ENCODE measurements at places on chromosomes 2 and 18. TPM values are rescaled to one million over a fixed set of nuclear protein-coding genes. Genes with fewer than 3 reads are reported as not detected.

Gene ZNF396
- 0.92 TPM for total RNA-seq

Gene TDRD15
- not detected for total RNA-seq

Gene MYO7B
- total RNA-seq = 0.88 TPM

Gene BMP10
- total RNA-seq = not detected

Gene LINC00305
- not detected for total RNA-seq

Gene IL1B
- total RNA-seq = not detected

Gene MC5R
- not detected for total RNA-seq

Gene EDAR
- 0.16 TPM for total RNA-seq

- no peak for DNase-seq
These were observed 52.0 kb downstream of the SLC4A5 start for GRCh38 chr2:74291218-74291544.

- no peak for DNase-seq
These were observed 1472.3 kb upstream of the CELF4 start for GRCh38 chr18:39037925-39038324.

DNA sequence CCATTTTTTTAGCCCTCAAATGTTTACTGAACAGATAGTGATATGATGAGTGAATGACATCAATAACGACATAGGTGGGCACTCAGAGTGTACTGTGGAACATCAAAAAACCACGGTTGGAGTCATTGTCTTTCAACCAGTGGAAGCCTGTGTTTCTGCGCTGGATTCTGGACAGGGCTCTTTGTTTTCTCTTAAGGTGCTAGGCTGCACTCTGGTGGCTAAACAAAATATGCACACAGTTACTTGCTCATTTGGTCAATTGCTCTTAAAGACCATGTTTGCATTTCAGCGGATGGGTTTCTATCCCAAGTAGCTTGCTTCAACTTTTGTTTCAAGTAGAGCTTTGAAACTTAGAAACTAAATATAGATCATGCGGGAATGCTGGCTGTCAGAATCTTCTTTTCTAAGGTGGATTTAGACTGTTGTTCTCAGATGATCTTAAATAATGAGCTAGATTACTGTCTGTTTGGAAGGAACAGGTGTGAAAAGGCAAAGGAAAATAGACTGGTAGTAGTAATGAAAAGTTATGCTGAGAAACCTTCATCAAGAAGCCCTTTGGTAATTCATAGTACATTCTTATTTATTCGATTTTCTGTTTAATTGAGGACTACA, 48.5 kb upstream of the LYPD6B start:
- peak; percentile 23 for DNase-seq

DNA sequence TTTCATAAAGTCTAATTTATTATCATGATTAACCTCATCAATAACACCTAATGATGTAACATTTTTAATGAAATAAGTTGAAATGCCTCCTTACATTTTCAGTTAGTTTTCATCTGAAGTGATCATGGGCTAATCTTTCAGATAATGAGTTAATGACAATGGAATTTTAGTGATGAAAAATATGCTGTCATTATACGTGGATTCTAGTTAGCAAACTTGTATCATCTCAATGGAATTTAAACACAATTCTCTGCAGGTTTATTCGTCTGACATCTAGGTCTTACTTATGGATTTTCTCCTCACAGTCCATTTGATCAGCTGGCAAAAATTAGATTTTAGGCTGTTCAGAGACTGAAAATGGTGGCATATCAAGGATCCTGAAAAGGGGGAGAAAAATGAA, 885.0 kb downstream of the SLC4A3 start:
- no peak for DNase-seq

- no peak for DNase-seq
These were observed 193.3 kb downstream of the RNF152 start for GRCh38 chr18:61699397-61700110.

DNA sequence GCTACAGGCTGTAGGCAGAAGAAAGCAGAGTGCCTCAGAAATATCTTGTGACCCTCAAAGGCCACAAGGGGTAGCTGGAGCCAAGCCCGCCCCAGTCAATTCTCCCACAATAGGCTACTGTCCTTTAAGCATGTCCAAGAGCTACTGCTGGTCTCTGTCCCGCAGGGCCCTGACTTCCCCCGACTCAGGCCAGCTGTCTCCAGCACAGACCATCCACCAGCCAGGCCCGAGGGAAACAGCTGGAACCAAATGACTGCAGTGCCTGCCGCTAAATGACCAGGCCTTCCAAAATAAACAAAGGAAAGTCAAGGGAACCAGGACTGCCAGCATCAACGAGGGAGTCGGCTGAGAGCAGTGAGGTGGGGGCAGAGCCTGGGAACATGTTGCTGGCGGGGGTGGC, 36.7 kb downstream of the MCFD2 start:
- no peak for DNase-seq

DNA sequence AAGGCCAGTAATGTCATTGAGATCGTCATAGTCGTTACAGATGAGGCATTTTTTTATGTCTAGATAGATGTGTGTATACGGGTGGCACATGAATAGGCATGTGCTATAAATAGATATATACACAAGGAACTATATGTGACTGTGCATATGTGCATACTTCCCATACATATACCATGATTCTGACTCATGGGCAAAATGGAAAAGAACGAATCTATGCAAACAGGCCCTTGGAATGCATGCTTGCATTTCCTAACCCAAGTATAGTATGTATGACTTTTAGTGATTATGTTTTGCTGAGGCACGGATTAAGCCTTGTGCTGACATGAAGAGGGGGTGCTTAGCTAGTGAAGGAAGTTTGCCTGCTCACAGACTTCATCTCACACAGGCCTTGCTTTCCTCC, 111.7 kb downstream of the BCL11A start:
- no peak for DNase-seq

DNA sequence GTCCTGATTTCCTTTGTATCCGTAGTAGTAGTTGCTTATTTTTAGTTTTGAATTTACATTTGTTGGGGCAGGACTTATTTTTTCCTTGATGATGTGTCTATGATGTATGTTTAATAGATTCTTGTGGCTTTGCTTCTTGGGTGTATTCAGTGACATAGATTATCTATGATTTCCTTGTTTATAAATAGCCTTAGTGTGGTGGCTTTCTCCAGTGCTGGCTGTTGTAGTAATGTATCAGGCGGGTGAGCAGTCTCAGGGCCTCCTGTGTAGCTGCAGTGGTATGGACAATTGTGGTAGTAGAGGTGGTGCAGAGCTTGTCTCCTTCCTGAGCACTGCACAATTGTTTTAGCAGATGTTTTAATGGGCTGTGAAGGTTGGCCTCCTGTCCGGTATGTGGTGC, 60.5 kb downstream of the SMCHD1 start:
- no peak for DNase-seq

- no peak for DNase-seq
These were observed 6.8 kb downstream of the TFPI start for GRCh38 chr2:187547353-187547979.

GRCh38 chr2:26080356-26080755, 46.5 kb downstream of the RAB10 start:
- no peak for DNase-seq

DNA sequence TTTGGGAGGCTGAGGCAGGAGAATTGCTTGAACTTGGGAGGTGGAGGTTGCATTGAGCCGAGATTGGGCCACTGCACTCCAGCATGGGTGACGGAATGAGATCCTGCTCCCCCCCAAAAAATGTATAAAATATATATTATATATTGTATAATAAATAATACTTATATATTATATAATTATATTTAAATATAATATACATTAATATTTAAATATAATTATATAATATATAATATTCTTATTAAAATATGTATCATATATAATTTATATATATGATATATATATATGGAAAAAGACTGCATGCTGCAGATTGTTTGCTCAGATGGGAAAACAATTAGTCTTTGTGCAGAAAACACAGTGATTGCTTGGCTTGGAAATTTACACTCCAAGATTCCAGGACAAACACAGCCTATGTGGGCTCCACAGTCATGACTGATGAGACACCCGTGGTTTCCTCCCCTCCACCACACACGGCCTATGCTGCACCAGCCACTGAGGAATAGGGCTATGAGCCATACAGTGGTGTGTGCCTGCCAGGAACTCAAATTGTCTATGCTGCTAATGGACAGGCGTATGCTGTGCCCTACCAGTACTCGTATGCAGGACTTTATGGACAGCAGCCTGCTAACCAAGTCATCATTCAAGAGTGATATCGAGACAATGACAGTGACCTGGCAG, 30.0 kb downstream of the PMAIP1 start:
- no peak for DNase-seq

- DNase-seq = no peak
These were observed 17.3 kb upstream of the GATA6 start for GRCh38 chr18:22152093-22152492.

DNA sequence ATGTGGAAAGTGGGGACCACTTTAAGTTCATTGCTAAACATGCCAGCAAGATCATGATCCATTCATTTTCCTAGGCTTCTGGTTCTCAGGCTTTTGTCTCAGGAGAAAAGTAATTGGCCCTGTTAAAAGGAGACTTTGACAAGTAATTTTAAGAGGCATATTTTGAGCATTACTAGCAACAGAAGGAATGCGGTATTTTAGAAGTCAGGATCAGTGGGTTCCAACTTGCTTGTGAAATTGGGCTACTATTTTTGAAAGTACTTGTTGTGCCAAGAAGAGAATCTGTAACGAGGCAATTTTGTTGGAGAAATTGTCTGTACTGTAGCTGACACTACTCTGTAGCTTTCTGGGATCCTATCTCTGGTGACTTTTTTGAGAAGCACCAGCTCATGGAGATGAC, 59.4 kb downstream of the CERS6 start:
- no peak for DNase-seq

DNA sequence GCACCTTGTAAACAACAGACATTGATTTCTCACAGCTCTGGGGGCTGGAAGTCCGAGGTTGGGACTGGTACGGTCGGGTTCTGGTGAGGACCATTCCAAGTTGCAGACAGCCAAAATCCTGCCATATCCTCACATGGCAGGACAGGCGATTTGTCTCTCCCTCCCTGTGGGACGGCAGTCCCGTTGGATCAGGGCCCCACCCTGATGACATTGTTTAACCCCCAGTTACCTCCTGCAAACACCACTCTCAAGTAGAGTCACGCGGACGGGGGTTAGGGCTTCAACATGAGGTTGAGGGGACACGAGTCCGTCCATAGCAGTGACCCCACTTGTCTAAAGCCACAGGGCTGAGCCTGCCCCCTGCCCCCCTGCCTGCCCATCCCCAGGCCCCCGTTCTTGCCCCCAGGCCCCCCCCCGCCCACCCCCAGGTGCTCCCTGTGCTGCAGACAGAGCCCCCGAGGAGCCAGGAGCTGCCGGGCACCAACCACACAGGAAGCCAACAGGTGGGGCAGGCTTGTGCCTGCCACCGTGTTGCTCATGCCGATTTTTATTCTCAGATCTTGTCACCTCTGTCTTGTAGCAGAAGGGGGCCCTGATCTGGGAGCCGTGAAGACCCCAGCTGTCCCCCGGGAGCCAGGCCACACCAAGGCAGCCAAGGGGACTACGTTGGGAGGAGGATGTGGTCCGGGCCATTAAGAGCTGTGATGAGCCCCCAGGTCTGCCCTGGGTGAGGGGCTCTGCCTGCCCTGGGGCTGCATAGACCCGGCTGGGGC, 82.2 kb downstream of the NFATC1 start:
- no peak for DNase-seq

DNA sequence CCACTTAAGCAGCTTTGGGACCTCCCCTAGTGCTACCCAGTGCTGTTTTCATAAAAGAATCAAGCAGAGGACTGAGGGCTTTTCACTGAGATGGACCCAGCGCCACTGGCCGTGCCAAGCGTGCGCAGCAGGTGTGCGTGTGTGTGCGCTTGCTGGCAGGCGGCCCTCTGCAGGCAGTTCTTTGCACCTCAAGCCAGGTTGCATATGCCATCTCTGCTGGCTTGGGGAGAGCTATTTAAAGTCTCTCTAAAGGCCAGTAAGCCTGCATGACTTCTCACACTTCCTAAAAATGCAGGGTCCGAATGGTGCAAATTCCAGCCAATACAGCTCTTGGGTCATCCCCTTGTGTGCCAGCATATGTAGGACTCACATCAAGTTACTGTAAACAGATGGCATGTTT, 255.5 kb downstream of the RNF152 start:
- no peak for DNase-seq

GRCh38 chr2:234632527-234633391, 135.9 kb upstream of the ARL4C start:
- DNase-seq = no peak

- DNase-seq = no peak
These were observed 38.5 kb downstream of the ASXL3 start for GRCh38 chr18:33616556-33616955.

- no peak for DNase-seq
These were observed 51.2 kb downstream of the HDAC4 start for GRCh38 chr2:239349453-239350135.

DNA sequence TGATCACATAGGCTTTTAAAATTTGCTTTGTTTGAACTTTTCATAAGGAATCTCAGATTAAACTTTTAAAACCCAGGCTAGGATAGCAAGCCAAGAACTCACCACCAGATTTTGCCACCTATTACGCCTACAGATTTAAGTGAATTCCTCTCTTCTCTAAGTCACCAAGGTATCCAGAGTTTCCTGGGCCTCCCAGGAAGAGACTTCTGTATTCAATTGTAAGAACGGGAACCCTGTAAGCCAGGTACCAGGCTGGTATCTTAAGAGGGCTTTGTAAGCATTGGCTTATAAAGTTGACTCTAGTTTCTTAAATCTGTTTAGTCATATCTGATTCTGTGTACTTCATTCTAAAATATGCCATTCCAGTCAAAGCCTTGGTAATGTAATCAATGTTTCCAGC, 285.1 kb downstream of the MBD5 start:
- DNase-seq = no peak

DNA sequence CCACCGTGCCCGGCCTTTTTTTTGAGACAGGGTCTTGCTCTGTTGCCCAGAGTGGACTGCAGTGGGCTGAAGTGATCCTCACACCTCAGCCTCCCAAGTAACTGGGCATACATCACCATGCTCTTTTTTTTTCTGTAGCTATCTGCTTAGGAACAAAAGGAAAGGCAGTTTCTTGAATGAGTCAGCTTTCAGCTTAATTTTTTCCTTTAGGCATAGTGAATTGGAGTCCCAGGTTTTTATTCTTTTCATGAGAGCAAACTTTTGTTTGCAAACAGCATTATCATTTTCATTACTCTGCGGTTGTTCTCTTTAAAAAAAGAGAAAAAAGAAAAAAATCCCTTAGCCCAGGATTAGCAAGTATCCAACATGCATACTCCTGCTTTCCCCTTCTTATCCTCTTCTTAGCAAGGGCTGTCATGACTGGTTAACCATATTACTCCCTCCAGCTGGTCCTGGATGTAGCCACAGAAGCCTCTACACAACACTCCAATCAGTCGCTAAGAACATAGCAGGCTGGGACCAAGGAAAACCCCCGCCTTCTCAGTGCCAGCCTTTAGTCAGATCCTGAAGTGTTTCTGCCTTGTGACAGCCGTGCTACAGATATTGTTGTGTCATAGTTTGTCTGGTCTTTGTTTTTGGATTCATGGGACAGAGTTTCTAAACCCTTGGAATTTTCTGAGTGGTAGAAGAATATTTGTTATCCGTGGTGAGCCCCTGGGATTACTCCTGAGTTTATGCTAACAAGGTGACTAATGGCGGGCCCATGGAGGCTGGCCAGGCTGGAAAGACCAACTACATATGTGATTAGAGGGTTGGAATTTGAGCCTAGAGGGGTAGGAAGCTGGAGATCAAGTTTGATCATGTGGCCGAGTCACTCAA, 23.3 kb upstream of the ST3GAL5 start:
- no peak for DNase-seq

- DNase-seq = no peak
These were observed 2.0 kb downstream of the PROC start for GRCh38 chr2:127420039-127420864.

GRCh38 chr18:62637807-62638687, 77.3 kb upstream of the PHLPP1 start:
- DNase-seq = peak; percentile 36
